ENCODE measurements at places on chromosomes 13 and 19.

- H3K4me3 ChIP-seq: peak overlapping the region; percentile 75
- H3K4me1 ChIP-seq: peaks cover 52% of the 10 kb centered on the region
- H3K27ac ChIP-seq: peak overlapping the region; percentile 99
- H3K27me3 ChIP-seq: no peaks in the 10 kb centered on the region
Observed at GRCh38 chr13:21060338-21061028, 903 bp downstream of the LATS2 start.

DNA sequence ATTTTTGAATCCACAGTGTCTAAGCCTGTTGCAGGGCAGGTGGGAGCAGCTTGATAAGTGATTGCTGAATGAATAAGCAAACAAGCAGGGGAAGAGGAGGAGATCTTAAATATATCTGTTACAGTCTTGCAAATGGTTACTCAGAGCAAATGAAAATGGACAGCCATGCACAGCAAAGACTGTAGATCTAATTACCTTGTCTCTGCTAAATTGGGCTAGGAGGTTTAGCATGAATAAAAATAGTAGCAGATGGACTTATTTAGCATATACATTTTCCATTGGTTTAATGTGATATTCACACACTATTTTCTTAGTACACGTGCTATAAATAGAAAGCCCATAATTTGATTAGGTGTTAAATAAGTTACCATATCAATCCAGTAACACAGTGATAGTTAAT is 72.9 kb upstream of the FARP1 start:
- no peaks in the 10 kb centered on the region for H3K36me3 ChIP-seq
- no peaks in the 10 kb centered on the region for H3K27me3 ChIP-seq
- H3K27ac ChIP-seq: no peak overlapping the region
- DNase-seq: no peak
- H3K4me1 ChIP-seq: no peaks in the 10 kb centered on the region

DNA sequence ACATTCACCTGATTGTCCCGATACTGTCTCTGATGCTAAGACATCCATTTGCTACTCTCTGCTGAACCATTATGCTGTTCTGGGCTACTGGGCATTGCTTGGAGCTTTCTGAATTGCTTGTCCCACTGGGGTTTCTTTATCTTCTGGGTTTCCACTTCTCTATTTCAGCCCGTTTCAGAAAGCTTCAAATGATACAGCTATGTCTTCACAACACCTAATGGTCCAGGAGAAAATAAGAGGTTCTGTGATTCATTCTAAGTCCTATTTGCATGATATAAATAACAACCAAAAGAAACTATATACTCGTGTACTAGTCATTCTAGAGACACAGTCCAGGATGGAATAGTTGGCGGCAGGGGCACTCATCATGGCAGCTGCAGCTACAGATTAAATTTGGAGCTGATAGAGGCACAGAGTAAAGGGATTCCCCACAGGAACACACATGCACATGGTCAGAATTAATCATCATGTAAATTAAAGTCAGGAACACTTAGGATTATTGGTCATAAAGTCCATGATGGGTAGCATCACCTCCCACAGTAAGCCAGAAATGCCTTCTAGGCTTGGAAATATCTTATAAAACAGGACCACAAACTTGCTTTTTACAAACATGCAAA is 33.3 kb upstream of the SCEL start:
- H3K4me3 ChIP-seq: no peak overlapping the region
- H3K27me3 ChIP-seq: no peaks in the 10 kb centered on the region
- no peaks in the 10 kb centered on the region for H3K36me3 ChIP-seq

- H3K4me1 ChIP-seq: peaks cover 100% of the 10 kb centered on the region
- H3K36me3 ChIP-seq: no peaks in the 10 kb centered on the region
- no peaks in the 10 kb centered on the region for H3K27me3 ChIP-seq
- peak overlapping the region; percentile 2 for H3K4me3 ChIP-seq
- H3K27ac ChIP-seq: peak overlapping the region; percentile 25
Observed at GRCh38 chr19:15288146-15288963, 44.0 kb downstream of the BRD4 start.

GRCh38 chr19:44720945-44721344 is 22.0 kb downstream of the CEACAM16 start:
- H3K4me3 ChIP-seq: no peak overlapping the region
- no peak overlapping the region for H3K27ac ChIP-seq
- H3K36me3 ChIP-seq: no peaks in the 10 kb centered on the region

- H3K27ac ChIP-seq: no peak overlapping the region
- no peaks in the 10 kb centered on the region for H3K36me3 ChIP-seq
- H3K27me3 ChIP-seq: no peaks in the 10 kb centered on the region
- DNase-seq: no peak
- peaks cover under 1% of the 10 kb centered on the region for H3K4me1 ChIP-seq
- H3K4me3 ChIP-seq: no peak overlapping the region
Observed at GRCh38 chr13:42279986-42280385, 8.0 kb downstream of the AKAP11 start.

- no peaks in the 10 kb centered on the region for H3K4me1 ChIP-seq
- H3K27ac ChIP-seq: no peak overlapping the region
- no peaks in the 10 kb centered on the region for H3K36me3 ChIP-seq
- H3K4me3 ChIP-seq: no peak overlapping the region
Observed at GRCh38 chr13:107329991-107330390, 762.1 kb upstream of the ARGLU1 start.

DNA sequence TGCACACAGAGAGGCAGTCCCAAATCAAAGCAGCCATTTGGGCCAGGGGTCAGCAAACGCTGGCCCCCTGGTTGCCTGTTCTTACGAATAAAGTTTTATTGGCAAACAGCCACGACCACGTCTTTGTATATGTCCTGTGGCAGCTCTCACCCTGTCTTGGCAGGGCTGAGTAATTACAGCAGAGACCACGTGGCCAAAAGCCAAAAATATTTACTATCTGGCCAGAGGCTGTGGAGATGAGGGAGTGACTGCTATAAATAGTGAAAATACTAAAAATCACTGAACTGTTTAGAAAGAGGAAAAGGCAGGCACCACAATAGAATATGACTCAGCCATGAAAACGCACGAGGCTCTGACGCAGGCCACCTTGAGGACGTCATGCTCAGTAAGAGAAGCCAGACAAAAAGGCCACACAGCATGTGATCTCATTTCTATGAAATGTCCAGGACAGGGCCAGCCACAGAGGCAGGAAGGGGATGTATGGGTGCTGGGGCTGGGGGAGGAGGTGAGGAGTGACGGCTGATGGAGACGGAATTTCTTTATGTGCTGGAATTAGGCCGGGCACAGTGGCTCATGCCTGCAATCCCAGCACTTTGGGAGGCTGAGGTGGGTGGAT is 29.4 kb downstream of the SMIM24 start:
- no peaks in the 10 kb centered on the region for H3K27me3 ChIP-seq
- no peak overlapping the region for H3K4me3 ChIP-seq
- peak overlapping the region; percentile 83 for H3K27ac ChIP-seq
- peaks cover 58% of the 10 kb centered on the region for H3K36me3 ChIP-seq
- peaks cover 11% of the 10 kb centered on the region for H3K4me1 ChIP-seq

GRCh38 chr19:29943615-29944014 is 1.6 kb downstream of the URI1 start:
- H3K4me3 ChIP-seq: peak overlapping the region; percentile 92
- no peak overlapping the region for H3K27ac ChIP-seq
- no peaks in the 10 kb centered on the region for H3K36me3 ChIP-seq
- DNase-seq: no peak
